Skeletal muscle cell (primary cell): ENCODE measurements at places on chromosomes 11 and 22.

DNA sequence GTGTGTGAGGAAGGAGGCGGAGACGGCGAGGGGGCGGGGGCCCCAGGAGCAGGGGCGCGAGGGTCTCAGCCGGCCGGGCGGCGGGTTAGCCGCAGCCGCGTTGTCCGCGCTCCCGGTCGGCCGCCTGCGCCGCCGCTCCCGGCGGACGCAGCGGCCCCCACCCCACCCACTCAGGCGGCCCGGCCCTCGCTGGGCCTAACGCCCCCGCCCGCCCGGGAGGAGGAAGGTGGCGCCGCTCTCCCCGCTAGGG lies at the start of gene FCHSD2:
Gene FCHSD2, minus strand, starts transcription at position 191 of the 250 bp plus-strand sequence. CDS start 441 bp downstream, outside the sequence.
- no peak for DNase-seq

GRCh38 chr22:39097098-39098020 lies at the start of gene APOBEC3H:
Gene APOBEC3H, plus strand, starts transcription at chr22:39097244. Its CDS starts 3,035 bp downstream, at chr22:39100279.
- no peak for DNase-seq

GRCh38 chr11:120383518-120384155 lies 47.4 kb downstream of the ARHGEF12 start:
- DNase-seq = no peak

GRCh38 chr22:36901411-36902142 lies 11.9 kb upstream of the CSF2RB start:
- DNase-seq = no peak

GRCh38 chr11:119983816-119984215 lies 154.1 kb downstream of the TRIM29 start:
- DNase-seq = no peak

GRCh38 chr22:41513391-41513790 lies 30.9 kb downstream of the POLR3H start:
- DNase-seq = no peak

GRCh38 chr11:93821617-93822016 lies 28.8 kb downstream of the VSTM5 start:
- DNase-seq = no peak

DNA sequence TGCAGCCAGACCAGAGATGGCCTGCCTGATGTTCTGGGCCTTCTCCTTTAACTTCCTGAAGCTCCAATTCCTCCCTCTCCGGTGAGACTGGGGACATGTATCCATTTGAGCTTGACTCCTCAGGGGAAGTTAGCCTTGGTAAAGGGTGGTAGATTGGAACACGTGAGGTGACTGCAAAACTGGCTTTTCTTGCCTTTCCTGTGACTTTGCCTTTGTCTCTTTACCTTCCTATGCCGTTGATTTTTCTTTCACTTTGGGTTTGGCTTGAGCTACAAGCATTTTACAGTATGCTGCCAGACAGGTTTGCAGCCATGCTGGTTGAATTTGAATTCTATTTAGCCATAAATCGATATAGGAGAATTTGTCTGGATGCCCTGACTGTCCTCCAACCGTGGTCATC lies 16.8 kb upstream of the GLYATL1 start:
- no peak for DNase-seq

- DNase-seq = peak; percentile 16
Measured at GRCh38 chr11:93484716-93485115, 58.5 kb downstream of the SMCO4 start.

DNA sequence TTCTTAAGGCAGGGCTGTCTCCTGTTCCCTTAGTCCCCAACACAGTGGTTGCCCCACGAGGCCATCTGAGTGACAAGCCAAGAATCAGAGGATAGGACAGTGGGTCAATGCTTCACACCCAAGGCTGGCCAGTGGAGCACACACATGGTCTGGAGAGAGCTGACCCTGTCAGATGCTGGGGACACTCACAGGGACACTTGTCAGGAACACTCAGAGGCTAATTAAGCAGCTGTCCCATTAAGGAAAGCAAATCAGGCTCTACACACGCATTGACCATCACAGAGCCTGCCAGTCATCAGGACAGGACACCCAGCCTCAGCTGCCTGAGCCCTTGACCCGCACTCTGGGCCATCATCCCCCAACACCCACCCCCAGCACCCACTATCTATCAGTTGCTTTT lies 18.2 kb downstream of the GDPD5 start:
- DNase-seq = no peak

GRCh38 chr11:75399344-75400145 lies at the start of gene RPS3:
Gene RPS3, plus strand, starts transcription at chr11:75399518. Its CDS starts 30 bp downstream, at chr11:75399548.
- peak; percentile 73 for DNase-seq
